ENCODE measurements at places on chromosomes 1 and 21. TPM values are rescaled to one million over a fixed set of nuclear protein-coding genes. Genes with fewer than 3 reads are reported as not detected.

GRCh38 chr1:113074237-113074636, 1.2 kb downstream of the LRIG2 start:
- H3K4me3 ChIP-seq: peak overlapping the region; percentile 99
- no peak for DNase-seq
- peaks cover 21% of the 10 kb centered on the region for H3K4me1 ChIP-seq
- peaks cover 4% of the 10 kb centered on the region for H3K36me3 ChIP-seq
- no peaks in the 10 kb centered on the region for H3K27me3 ChIP-seq
- H3K27ac ChIP-seq: peak overlapping the region; percentile 98

Gene MYOG
- total RNA-seq: not detected

DNA sequence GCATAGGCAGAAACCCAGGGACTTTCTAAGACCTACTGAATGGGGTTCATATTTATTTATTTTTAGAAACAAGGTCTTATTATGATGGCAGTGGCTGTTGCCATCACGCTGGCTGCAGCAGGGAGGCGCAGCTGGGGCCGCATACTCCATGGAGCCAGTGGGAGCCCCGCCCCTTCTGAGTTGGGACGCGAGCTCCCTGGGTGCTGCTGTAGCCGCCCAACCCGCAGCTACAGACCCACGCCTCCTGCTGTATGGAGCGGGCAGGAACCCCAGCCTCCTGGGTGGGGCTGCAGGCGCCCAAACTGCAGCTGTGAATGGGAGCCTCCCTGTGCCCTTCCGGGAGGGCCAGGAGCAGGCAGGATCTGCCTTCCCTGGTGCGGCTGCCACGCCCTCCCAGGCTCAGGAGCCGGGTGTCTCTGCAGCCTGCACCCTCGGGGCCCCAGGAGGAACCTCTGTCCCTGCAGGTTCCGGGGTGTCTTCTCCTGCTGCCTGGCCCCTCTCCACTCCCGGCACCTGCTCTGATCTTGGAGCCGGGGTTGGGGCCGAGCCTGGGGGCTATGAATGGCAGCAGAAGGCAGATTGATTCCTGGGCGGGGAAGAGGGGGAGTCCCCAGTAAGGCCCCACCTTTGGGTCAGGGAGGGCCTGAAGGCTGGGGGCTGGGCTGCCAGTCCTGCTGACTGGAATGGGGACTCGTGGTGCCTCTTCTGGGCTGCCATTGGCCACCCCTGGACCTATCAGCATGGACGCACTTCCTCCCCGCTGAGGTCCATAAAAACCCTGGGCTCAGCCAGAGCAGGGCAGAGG, 66.5 kb upstream of the LRRN2 start:
- no peak overlapping the region for H3K4me3 ChIP-seq
- no peaks in the 10 kb centered on the region for H3K36me3 ChIP-seq
- H3K27ac ChIP-seq: no peak overlapping the region
- peaks cover 14% of the 10 kb centered on the region for H3K27me3 ChIP-seq
- DNase-seq: no peak
- H3K4me1 ChIP-seq: peaks cover 6% of the 10 kb centered on the region

Gene RORC
- total RNA-seq: not detected

DNA sequence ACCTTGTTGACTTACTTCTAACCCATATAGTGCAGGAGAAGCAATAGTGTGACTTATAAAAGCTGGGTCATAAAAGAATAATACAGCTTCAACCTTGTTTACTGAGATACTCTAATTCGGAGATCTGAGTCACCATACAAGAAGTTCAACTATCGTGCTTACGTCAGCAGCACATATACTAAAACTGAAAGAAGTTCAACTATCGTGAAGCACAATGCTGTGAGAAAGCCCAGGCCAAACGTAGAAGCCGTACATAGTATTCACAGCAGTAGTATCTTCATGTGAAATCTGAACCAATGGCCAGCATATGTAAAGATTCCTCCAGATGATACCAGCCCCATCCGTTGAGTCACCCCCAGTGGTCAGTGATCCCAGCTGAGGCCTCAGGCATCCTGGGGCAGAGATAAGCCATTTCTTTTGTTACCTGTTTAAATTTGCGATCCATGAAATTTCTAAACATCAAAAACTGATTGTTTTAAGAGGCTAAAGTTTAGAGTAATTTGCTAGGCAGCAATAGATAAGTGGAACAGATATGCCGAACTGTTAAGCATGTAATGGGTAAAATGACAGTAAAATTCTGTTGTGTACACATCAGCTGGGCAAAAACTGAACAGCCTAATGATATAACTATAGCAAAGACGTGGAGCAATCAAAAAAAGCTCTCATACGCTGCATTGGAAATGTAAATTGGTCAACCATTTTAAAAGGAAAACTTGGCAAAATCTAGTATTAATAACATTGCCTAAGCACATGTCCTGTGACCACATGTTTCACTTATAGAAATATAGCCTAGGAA, 53.9 kb upstream of the SAMD13 start:
- H3K4me3 ChIP-seq: no peak overlapping the region
- H3K27me3 ChIP-seq: no peaks in the 10 kb centered on the region
- no peak for DNase-seq
- peak overlapping the region; percentile 30 for H3K27ac ChIP-seq

Gene NUF2
- total RNA-seq: 7.3 TPM

DNA sequence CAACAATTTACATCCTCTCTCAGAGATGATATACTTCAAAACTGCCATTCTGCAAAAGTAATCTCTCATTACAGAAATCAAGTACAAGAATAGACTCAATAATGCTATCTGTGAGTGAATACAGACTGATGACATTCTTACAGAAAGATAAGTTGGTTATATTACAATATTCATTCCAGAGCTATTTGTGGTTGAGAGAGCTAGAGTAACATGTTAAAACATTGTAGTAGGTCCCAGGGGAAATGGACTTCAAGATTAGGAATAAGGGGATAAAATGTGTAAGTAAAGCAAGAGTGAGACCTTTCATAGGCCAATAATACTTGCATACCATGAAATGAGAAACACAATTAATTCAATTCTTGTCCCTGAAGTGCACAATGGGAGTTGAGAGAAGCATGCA, 1.5 kb downstream of the F13B start:
- H3K4me3 ChIP-seq: no peak overlapping the region
- no peaks in the 10 kb centered on the region for H3K27me3 ChIP-seq
- H3K27ac ChIP-seq: no peak overlapping the region
- H3K4me1 ChIP-seq: no peaks in the 10 kb centered on the region
- H3K36me3 ChIP-seq: no peaks in the 10 kb centered on the region

Gene CD1B
- total RNA-seq: not detected

Gene GPR157
- total RNA-seq: 26.6 TPM

Gene PCAT6
- total RNA-seq: 13.9 TPM

DNA sequence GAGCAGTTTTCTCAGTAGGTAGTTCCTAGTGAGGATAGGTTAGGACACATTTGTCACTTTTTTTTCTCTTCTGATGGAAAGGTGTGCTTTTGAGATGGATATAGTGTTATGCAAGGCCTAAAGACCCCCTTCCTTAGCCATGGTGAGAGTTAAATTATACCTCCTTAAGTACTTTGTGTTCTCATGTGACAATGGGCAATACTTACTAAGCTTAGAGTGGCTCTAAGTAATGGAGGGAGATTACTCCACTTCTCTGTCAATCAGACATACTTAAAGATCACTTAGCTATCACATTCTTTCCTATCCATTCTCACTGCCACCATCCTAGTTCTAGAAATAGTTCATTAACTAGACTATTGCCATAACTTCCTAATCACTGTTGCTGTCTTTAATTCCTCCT, 265.6 kb downstream of the PBX1 start:
- H3K36me3 ChIP-seq: peaks cover 69% of the 10 kb centered on the region
- H3K4me1 ChIP-seq: peaks cover 23% of the 10 kb centered on the region
- no peak for DNase-seq
- no peaks in the 10 kb centered on the region for H3K27me3 ChIP-seq
- peak overlapping the region; percentile 55 for H3K27ac ChIP-seq

- H3K4me1 ChIP-seq: peaks cover 4% of the 10 kb centered on the region
- no peak overlapping the region for H3K4me3 ChIP-seq
- no peak overlapping the region for H3K27ac ChIP-seq
- H3K27me3 ChIP-seq: peaks cover 26% of the 10 kb centered on the region
- DNase-seq: no peak
Measured at GRCh38 chr1:234331507-234331906, 41.7 kb upstream of the COA6 start.

DNA sequence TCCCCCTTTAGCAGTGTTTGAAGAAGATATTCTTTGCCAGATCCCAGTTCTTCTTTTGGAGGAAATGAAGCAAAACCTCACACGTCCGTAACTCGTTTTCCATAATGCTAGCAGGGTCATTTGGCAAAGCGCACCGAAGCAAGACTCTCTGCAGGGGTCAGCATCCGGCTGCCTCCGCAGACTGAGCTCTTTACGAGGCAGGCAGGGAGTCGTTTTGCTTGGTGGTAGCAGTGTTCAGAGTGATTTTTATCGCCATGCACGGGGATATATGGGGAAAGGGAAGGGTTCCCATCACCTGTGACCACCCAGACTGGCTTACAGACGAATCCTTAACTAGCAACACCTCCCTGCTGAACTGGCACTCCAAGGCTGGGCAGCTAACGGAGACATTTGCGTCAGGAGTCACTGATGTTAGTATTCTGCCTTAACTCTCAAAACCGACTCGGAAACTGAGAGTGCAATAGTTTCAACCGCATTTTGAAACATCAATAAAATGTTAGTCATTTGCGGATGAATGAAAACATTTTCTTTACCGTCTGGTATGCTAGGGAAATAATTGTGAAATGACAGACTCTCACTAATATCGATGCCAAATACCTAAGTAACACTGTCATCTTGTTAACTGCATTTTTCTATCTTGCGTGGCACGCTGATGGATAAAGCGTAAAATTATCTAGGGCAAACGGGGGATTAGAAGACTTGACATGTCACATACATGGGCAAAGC, 2.2 kb upstream of the NEGR1 start:
- no peak overlapping the region for H3K27ac ChIP-seq
- no peak for DNase-seq
- peaks cover 7% of the 10 kb centered on the region for H3K4me1 ChIP-seq
- H3K36me3 ChIP-seq: no peaks in the 10 kb centered on the region
- no peak overlapping the region for H3K4me3 ChIP-seq

Gene PER3
- total RNA-seq: 7.1 TPM

DNA sequence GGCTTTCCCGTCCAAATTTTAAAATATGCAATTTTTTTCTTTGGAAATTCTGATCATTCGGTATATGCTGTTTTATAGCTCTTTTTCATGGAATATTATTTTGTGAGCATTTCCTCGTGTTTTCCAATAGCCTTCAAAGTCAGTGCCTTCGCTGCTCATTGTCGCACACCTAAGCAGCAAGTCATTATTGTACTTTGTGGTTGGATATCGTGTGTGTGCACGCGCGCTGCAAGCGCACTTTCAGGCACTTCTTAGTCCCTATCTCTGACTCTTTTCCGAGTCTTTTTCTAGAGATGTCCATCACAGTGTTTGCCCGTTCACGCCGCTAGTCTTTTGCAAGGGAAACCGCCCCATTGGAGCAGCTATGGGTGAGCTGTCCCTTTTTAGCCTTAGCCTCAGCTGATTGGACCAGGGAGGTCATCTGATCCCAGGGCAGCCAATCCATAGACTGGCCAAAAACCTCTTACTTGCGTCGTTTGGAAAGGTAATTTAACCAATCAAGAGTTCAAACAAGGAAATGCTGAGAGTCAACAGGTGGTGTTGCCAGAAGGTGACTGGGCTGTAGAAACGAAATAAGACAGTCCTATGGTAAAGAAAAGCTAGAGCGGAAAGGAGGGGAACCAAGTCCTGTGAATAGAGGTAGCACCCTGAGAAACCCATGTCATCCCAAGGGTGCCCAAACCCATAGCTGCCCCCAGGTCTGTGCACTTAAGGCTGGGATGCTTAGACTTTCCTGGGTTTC, 710 bp upstream of the HYI start:
- peaks cover 19% of the 10 kb centered on the region for H3K27me3 ChIP-seq
- peak overlapping the region; percentile 95 for H3K27ac ChIP-seq
- H3K4me1 ChIP-seq: peaks cover 20% of the 10 kb centered on the region
- H3K4me3 ChIP-seq: peak overlapping the region; percentile 95
- peaks cover 21% of the 10 kb centered on the region for H3K36me3 ChIP-seq

DNA sequence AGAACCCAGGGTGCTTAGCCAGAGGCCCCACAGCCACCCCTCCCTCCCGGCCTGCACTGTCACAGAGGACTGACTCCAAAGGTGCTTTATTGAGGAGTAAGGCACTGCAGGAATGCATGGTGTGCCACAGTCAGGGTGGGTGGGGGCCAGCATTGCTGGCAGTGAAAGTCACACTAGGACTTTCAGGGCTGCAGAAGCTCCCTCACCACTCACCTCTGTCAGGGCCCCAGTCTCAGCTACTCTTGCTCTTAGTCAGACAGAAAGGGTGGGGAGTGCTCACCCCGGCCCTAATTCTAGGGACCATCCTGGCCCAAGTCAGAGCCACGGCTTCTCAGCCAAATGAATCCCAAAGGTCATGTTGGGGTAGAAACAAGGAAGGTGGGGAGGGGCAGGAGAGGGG, 19.4 kb downstream of the KNCN start:
- peaks cover 18% of the 10 kb centered on the region for H3K4me1 ChIP-seq
- H3K27ac ChIP-seq: no peak overlapping the region
- DNase-seq: no peak
- no peak overlapping the region for H3K4me3 ChIP-seq
- no peaks in the 10 kb centered on the region for H3K36me3 ChIP-seq
- peaks cover 82% of the 10 kb centered on the region for H3K27me3 ChIP-seq

DNA sequence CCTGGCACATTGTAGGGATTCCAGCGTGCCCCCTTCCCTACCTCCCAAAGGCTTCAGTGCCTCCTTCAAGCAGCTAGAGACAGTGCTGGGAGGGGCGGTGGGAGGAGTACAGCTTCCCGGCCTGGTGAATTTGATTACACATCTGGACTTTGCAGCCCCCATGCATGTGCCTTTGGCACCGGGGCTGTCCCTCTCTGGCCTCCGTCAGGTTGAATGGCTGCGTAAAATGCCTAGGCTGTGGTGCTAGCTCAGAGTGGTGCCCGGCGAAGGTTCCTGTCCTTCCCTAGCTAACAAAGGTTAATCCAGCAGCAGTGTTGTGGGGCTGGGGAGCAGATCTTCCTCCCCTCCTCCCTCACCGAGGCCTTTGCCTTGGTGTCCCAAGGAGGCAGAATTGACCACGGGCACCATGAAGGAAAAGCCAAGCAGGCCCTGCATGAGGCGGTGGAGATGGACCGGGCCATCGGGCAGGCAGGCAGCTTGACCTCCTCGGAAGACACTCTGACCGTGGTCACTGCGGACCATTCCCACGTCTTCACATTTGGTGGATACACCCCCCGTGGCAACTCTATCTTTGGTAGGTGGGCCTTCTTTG, 66.2 kb downstream of the ALPL start:
- no peak overlapping the region for H3K27ac ChIP-seq
- H3K27me3 ChIP-seq: peaks cover 9% of the 10 kb centered on the region
- no peak overlapping the region for H3K4me3 ChIP-seq
- no peaks in the 10 kb centered on the region for H3K36me3 ChIP-seq

Gene NR1I3
- total RNA-seq: not detected

- no peaks in the 10 kb centered on the region for H3K36me3 ChIP-seq
- DNase-seq: no peak
- peak overlapping the region; percentile 54 for H3K4me3 ChIP-seq
- peak overlapping the region; percentile 69 for H3K27ac ChIP-seq
- no peaks in the 10 kb centered on the region for H3K27me3 ChIP-seq
Measured at GRCh38 chr1:228900099-228900885, 165.0 kb downstream of the RHOU start.

Gene OR2T35
- total RNA-seq: not detected

GRCh38 chr1:241917487-241917886, 40.1 kb upstream of the BECN2 start:
- no peak for DNase-seq
- H3K4me3 ChIP-seq: no peak overlapping the region
- no peaks in the 10 kb centered on the region for H3K36me3 ChIP-seq
- no peak overlapping the region for H3K27ac ChIP-seq
- no peaks in the 10 kb centered on the region for H3K27me3 ChIP-seq
- H3K4me1 ChIP-seq: peaks cover 6% of the 10 kb centered on the region
